ENCODE measurements at places on chromosomes 2 and 18.
A peak's percentile ranks its signal among the peaks of the same experiment; 100 is the strongest.

GRCh38 chr2:208556983-208557484 lies 150.4 kb downstream of the PTH2R start:
- DNase-seq = no peak

DNA sequence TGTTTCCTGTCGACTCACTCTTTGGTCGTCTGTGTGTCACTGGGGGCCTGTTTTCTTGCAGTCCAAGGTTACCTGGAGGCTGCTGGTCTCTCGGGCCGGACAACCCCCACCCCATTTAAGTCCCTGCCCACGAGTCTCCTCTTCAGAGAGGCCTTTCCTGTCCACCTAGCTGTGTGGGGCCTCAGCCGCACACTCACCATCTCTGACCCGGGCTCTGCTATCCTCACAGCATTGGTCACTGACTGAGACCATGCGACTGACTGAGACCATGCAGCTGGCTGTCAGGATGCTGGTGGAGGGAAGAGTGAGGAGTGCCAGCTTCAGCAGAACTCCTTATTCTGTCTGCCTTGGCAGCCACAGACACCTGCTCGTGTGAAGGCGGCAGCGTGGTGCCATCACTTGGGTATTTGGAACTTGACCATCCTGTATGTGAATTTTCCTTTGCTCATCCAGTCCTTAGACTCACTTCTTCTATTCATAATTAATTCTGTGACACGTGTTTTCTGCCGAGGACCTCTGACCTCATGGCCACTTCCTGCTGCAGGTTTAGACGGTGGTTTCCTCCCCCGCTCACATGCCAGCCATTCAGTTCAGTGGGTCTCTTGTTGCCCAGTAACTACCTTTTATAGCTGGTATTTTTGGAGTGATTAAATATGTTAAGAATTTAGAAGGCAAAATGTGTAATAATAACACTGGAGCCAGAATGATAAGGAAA lies 47.5 kb upstream of the ASB1 start:
- no peak for DNase-seq

DNA sequence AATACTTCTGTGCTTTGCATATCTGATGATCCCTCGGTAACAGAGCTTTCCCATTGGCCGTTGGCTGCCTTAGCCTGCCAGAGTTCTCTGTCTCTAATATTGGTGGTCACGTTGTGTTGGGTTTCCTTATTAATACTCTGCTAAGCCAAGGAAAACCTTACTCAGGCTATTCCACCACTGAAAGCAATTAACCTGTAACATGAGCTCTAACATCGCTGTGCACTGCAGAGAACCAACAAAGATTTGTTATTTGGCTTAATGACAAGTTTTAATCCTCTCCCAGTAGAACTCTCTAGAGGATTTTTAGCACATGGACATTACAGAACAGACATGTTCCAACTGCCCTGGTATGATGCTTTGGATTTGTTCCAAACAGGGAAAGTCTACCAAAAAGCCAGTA lies 825.9 kb upstream of the POU3F3 start:
- no peak for DNase-seq

DNA sequence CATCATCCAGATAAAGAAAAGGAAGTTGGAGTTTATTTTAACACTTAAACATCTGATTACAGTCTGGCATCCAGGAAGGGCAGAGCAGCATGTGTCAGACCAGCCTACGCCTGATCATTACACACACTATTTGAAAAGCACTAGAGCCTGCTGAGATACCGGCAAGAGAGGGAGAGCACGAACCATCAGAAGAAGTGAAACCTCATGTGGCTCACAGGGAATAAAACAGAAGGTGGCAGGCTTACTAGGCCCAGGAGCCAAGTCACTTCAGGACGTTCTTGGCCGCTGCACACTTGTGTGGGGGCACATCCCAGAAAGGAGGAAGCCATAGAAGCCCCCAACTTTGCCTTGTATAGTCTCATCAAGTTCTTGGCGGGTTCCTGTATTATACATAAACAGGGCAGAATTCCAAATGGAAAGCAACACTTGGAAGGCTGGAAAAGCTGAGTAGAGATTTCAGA lies 105.5 kb downstream of the UGGT1 start:
- DNase-seq = no peak

DNA sequence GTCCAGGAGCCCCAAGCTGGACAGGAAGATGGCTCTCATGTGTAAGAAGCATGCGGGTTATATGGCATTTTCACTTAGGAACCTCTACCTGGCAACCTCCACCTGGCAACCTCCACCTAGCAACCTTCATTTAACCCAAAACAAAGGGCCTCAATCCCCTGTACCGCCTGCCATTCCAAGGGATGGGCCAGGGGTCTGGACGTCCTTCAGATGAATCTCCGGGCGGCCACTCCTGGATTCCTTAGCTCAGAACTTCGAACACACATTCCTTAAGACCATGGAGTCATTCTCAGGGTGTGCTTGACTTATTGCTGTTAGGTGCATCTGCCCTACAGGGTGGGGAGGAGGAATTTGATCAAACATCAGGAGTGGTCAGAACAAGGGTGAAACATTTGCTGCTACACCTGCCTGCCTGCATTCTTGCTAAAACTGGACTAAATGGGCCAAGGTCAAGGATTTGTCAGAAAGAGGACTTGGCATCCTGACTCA lies 277.6 kb downstream of the PHLPP1 start:
- no peak for DNase-seq

DNA sequence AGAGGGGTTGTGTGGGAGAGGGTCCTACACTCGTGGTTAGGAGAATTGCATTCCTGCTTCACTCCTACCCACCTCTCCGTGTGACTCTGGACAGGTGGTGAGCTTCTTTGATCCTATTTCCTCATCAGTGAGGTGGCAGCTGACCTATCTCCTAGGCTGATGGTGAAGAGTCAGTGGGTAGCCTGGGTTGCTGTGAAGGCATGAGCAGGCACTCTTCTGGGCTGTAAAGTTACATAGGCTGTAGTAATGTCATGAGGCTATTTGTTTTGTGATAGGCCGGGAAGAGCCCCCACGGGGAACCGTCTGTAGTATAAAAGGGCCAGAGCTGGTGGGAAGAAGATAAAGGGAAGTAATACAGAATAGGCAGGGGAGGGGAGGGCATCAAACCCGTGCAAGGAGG lies 83.8 kb downstream of the TMEM247 start:
- DNase-seq = no peak

- no peak for DNase-seq
Observed at GRCh38 chr2:158112992-158113391, 11.3 kb downstream of the UPP2 start.

- DNase-seq = no peak
Observed at GRCh38 chr2:170090229-170090628, 87.7 kb upstream of the MYO3B start.

- no peak for DNase-seq
Observed at GRCh38 chr2:20653695-20654534, 3.0 kb upstream of the HS1BP3 start.

DNA sequence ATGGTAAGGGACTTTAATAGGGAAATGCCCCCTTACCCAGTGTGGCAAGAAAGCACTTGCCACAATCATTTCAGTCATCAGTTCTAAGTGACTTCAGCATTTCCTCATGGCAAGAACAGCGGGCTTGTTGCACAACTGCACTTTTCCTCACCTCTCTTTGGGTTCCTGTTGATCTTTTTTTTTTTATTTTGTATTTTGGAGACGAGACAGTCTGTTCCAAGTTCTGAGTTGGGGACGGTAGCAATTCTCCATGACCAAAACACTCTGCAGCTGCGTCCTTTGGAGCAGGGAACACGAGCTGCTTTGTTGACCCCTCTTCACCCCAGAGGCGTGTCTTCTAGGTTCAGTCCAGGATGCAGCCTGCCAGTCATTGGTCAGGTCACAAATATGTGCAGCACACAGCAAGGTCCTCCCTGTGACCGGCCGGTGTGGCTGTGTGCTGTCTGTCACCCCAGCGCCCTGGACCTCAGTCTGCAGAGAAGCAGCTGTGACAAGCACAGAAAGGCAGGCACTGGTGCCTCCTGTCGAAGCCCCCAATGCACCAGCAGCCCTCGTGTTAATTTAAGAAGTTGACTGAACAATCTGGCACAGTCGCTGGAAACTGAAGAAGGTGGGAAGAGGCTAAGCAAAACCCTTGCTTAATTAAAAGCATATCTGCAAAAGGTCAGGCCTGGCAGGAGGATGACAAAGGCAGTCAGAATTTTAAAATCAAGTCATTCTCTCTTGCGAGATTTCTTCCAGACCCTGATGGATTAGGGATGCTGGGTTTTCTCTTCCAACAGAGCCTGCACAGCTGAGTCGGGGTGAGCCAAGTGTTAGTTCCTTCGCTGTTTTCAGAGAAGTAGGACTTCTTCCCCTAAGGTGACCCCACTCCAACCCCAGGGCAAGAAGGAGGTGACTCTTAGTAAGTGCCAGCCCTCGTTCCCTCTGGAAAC lies 96.7 kb upstream of the COPS8 start:
- DNase-seq = no peak

- no peak for DNase-seq
Observed at GRCh38 chr18:1392865-1393734, 488.4 kb downstream of the ADCYAP1 start.

- DNase-seq = no peak
Observed at GRCh38 chr2:238987352-238987981, 139.6 kb downstream of the TWIST2 start.

DNA sequence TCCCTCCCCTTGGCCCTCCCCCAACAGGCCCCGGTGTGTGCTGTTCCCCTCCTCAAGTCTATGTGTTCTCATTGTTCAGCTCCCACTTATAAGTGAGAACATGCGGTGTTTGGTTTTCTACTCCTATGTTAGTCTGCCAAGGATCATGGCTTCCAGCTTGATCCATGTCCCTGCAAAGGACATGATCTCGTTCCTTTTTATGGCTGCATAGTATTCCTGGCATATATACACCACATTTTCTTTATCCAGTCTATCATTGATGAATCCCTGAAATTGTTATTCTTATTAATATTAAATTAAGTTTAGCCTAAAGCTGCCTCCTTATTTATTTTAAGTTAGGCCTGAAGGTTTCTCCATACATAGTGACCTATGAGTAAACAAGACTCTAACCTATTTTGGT lies 18.8 kb upstream of the RAB31 start:
- no peak for DNase-seq

DNA sequence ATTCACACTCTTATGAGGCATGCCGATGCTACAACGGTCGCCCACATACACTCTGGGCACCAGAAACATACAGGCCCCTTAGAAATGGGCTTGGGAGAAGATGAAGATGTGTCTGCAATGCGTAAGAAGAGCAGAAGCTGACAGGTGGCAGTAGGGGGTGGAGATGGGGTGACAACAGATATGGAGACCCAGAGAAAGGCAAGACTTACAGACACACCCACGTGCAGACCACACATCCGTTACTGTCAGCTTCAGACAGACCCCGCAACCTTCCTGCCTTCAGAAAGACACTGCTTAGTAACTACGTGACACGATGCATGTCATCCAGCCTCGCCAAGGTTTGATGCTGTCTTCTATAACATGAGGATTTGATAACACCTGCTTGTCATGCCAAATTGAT lies 89.5 kb downstream of the ZFP36L2 start:
- peak; percentile 73 for DNase-seq

DNA sequence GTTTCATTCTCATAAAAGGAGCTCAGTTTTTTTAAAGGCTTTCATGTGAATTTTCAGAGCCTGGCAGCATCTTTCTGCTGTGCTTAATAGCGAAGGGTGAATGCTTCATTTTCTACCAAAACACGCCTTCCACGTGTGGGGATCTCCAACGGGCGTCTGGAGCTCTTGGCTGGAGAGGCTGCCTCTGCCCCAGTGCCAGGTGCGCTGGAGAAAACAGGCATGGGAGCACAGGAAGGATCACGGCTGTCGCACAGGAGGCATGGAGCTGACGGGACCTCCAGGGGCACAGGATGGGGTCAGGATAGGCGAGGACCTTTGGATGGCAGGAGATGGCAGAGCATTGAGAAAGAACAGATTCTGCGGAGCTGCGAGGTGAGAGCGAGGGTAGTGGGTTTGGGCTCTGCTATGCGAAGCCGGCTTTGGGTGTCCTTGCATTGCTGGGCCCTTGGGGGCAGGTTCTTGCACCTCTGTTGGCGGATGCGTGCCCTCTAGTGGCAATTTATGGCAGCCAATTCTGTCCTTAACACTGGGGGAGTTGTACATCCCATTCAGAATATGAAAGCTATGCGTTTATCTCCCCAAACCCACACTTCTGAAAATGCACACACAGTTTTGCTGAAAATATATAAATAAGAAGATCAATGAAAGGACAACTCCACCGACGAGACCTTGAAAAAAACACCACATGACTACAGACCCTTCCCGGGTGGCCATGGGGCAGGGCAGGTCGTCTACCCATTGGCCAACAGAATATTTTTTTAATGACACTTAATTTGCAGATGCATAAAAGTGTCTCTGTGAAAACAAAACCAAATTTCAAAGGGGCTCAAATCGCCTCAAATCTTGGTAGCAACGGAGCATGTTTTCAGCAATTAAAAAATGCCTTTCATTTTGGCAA lies 90.4 kb upstream of the SLC35G4 start:
- no peak for DNase-seq

- no peak for DNase-seq
Observed at GRCh38 chr2:213609570-213610170, 325.4 kb downstream of the SPAG16 start.

- DNase-seq = no peak
Observed at GRCh38 chr18:70024829-70025228, 77.2 kb upstream of the CD226 start.

- no peak for DNase-seq
Observed at GRCh38 chr18:54857499-54857898, 29.2 kb downstream of the RAB27B start.

DNA sequence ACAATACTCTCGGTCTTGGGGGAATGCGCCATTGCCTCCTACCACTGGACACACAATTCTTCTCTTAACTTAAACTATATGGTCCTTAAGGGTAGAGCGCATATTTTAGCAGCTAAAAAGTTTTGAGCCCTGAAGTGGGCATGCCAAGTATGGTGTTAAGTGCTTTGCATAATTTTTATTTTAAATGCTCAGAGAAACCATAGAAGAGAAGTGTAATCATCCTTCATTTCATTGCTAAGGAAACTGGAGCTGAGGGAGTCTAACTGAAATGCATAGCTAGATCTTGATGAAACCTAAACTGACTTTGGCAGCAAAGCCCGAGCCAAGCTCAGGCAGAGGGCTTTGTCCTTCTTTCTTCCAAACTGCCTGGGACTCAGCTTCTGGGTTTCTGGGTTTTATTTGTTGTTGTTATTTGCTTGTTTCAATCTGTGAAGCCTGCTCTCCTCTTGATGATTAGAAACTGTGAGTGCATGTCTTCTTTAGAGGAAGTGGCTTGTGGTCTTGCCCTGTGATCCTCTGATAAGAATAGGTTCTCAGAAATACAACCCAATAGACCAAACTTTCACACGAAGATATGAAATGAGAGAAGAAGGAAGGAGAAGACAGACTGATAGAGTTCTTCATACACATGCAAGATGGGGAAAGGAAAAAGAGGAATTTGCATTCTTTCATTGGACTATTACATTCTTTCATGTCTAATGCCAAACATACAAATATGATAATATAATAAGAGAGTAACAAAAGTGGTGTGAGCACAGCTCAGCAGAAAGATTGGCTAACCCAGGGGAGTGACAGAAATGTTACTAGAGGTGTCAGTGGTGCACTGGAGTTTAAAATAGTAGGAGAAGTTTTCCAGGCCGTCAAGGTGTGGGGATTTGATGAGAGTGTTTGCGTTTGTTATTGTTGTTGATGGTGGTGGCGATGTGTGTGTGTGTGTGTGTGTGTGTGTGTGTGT lies 7.5 kb upstream of the RNF144A start:
- no peak for DNase-seq

GRCh38 chr2:174608866-174609214 lies 11.2 kb upstream of the WIPF1 start:
- no peak for DNase-seq
